Activated CD4-positive, alpha-beta T cell treated with anti-CD3 and anti-CD28 coated beads, Interleukin-2, amount 50 U/mL, for 48 hours (primary cell): ENCODE measurements at places on chromosomes 11 and 22.
A peak's percentile ranks its signal among the peaks of the same experiment; 100 is the strongest.

- no peak for DNase-seq
Observed at GRCh38 chr11:83025267-83025704, 46.4 kb downstream of the RAB30 start.

GRCh38 chr11:31529189-31529588 lies 19.6 kb downstream of the ELP4 start:
- DNase-seq: no peak

DNA sequence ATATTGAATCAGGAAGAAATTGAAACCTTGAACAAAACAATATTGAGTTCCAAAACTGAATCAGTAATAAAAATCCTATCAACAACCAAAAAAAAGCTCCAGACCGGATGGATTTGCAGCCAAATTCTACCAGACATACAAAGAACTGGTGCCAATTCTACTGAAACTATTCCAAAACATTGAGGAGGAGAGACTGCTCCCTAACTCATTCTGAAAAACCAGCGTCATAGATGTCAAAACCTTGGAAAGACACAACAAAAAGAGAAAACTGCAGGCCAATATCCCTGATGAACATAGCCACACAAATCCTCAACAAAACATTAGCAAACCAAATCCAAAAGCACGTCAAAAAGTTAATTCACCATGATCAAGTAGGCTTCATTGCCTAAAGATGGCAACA lies 353.8 kb downstream of the TMEM135 start:
- DNase-seq: no peak

- DNase-seq: no peak
Observed at GRCh38 chr22:46171940-46172339, 21.6 kb downstream of the PPARA start.

- no peak for DNase-seq
Observed at GRCh38 chr22:27120036-27120435, 462.6 kb downstream of the MIAT start.

GRCh38 chr11:78647266-78647915 lies 72.7 kb upstream of the NARS2 start:
- no peak for DNase-seq

DNA sequence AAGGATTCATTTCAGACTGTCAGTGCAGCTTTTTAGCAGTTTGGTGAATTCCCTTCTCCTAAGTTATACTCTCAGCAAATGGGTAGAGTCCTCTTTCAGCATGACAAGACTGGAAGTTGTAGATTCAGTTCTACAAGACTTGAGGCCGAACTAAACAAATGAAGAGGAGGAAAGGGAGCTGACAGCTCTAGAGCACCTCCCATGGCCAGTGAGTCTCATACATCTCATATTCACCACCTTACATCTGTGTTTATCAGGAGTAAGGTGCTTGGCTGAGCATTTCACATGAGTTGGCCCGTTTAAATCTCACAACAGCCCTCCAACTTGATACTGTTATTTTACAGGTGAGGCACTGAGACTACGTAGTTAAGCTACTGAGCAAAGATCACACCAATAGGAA lies 30.4 kb downstream of the SEZ6L start:
- no peak for DNase-seq

- no peak for DNase-seq
Observed at GRCh38 chr11:120797143-120797542, 226.8 kb upstream of the TBCEL start.

DNA sequence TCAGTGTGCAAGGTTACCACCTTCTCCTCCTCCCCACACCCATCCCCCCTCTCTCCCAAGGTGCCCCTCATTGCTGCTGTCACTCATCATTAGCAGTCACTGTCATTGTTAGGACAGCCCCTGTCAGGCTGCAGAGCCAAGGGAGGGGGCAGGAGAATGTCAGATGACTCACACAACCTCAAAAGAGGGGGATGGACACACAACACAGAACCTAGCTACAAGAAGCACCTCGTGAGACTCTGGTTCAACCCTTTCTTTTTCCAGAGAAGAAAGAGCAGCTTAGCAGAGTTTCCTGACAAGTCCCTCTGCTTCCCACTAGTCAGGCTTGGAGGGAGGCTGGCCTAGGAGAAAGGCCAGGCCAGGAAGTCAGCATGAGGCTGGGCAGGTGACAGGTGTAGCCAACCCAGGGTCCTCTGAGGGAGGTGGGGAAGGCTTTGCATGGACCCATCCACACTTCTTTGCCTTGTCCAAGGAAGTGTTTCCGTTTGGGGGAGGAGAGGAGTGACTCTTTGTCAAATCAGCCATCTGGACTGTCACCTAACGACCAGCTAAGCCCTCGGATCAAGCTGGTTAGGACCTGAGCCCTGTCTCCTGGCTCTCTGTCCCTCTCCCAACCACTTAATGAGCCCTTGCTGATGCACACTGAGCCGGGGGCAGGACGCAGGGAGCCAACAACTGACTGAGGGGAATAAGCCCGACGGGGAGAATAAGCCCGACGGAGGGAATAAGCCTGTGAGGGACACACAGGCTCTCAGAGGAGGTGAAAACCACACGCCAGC lies 18.3 kb downstream of the ADORA2A start:
- DNase-seq: peak; percentile 27

- DNase-seq: no peak
Observed at GRCh38 chr22:33354928-33355327, 296.7 kb upstream of the SYN3 start.

- DNase-seq: no peak
Observed at GRCh38 chr11:45031912-45032519, 81.3 kb upstream of the TP53I11 start.

DNA sequence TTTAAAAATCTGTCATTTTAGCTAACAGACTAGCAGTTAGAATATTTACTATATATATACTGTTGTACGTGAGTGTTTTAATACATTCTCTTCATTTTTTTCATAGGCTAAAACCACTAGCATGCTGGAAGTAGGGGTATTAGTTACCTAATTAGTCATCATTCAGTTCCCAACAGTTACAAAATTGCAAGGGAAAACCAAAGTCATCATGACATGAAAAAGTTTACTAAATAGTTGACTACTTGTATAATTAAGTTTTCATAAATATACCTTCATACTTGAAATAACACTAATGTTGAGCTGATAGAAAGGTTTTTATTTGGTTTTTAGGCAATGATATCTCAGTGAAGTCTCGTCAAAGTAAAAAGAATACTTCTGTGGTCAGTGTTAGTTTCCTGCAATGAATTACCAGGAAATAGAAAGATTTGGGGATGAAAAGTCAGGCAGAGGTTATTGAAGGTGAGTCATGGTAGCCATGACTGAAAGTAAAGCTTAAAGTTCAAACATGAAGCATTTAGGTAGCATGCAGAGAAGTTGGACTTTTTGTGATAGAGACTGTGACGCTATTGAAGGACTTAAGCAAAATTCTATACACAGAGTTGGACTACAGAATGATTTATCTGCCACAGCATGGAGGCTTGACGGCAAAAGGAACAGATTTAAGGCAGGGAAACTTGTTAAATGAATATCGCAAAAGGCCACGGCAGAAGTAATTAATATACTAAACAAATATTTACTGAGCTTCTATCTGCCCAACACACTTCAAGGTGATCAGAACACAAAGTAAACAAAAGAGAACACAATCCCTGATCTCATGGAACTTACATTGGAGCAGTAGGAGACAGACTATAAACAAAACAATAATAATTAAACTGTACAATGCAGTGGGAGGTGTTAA lies 828.1 kb upstream of the FAT3 start:
- no peak for DNase-seq

- no peak for DNase-seq
Observed at GRCh38 chr22:49950396-49950994, 10.1 kb upstream of the PIM3 start.

DNA sequence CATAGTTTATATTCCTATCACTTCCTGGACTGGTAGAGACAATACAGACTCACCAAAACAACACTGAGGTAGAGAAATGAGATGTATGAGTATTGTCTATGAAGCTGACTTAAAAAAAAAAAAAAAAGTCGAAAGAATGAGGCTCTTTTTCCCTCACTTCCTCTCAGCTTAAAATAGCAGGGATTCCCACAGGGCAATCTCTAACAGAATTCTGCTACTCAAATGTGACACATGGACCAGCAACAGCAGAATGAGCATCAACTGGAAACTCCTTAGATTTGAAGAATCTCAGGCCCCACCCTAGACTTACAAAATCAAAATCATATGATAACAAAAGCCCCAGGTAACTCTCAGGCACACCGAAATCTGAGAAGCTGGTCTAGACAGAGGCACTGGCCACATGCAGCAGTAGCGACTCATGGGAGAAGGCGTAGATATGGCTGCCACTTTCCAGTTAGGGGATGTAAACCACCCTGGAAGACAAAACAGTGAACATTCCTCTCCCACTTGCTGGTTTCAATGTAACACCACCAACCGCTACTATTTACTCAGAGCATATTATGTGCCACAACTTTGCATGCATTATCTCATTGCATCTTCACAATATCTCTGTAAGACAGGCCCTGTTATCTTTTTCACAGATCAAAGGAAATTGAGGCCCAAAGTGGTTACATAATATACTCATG lies 128.0 kb downstream of the RBFOX2 start:
- peak; percentile 24 for DNase-seq

DNA sequence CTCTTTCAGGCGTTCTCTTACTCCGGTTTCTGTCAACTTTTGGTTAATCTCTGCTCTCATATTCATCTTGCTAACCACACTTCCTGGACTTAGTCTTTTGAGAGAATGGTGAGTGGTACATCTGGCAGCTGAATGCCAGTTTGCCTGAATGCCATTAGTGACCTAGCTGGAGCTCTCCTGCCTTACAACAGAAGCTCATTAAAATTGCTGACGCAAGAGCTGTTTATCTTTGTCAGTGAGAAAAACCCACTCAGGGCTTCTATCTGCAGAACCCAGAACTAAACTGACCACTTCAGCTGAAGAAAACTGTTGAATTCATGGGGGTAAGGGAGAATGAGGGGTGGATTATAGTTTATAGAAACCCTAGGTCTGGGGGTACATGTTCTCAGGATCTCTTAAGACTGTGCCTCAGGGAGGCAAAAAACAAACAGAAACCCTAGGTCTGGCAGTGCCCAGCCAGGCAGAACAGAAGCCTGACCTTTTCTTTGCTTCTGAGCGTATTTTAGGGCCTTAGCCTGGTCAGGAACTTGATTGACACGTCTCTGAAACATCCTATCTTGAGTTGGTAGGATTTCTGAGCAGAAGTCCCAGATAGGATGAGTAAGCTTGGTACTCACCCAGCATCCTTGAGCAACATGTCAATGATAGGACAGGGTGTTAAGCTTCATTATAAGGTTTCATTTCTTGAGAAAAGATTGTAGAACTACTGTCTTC lies 52.8 kb upstream of the YWHAH start:
- DNase-seq: no peak

DNA sequence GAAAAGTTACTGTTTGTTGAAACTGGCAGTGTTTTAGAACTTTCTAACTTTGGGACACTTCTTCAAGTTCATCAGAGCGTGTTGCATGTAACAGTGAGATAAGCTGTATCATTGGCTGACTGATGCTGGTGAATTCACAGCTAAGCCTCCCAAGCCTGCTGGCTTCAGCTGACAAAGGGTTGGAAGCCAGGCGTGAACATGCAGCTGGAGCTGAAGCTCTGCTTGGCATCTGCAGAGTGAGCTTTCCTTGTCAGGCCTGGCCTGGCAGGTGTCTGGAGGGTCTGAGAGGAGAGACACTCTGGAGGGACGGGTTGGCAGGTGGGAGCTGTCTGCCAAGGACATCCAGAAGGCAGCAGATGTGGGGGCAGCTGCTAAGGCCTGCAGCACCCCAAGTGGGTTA lies 1.5 kb downstream of the AMPD3 start:
- DNase-seq: no peak

- DNase-seq: peak; percentile 16
Observed at GRCh38 chr11:116217006-116217405, 555.8 kb downstream of the BUD13 start.

DNA sequence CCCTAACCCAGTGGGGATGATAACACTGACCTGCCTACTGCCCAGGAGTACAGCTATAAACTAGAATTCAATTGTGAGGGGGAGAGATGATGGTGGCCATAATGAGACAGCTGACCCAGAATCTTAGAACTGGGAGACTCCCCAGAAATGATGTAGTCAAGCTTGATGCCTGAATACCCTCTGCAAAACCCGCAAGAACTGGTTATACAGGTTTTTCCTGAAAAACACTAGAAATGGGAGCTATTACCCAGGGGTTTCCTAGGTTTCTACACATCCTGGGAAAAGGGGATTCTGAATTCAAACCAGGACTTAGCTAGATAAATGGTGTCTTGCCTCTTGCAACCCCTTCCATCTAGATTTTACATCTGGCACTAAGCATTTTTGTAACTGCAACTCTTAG lies 113.8 kb upstream of the NARS2 start:
- no peak for DNase-seq

GRCh38 chr11:108636222-108636621 lies 28.6 kb upstream of the DDX10 start:
- no peak for DNase-seq

DNA sequence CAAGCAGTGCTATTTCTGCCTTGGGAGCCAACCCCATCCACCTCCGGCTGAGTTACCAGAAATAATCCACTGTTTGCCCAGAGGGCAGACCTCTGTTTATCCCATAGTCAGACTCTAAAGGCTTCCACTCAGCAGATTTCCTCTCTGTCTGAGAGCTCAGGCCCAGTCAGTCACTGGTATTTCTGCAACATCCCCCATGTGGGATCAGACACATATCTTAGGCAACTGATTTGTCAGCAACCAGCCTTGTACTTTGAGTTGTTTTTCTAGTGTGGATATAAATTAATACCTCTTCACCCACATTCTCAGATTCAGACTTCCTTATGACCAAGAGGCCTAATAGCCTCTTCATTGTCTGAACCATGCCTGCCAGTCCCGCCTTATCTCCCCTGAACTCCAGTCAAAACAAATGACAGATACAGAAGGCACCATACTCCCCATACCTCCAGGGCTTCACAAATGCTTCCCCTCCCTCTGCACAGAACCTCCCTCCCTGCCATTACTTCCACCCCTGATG lies 193.6 kb downstream of the FAM76B start:
- DNase-seq: no peak

DNA sequence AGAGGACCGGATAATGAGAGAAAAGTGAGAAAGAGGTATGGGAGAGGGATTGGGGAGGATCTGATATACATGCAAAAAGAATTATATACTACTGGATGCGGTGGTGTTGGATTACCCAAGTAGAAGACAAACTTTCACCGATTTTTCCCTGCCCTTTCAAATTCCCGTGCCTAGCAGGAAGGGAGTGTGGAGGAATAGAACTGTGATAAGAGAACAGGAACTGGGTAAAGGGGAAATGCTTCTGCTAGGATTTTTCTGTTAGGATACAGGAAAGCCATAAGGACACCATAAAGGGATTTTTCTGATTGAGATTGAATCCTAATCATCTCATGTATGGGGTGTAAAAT lies 480 bp upstream of the MTMR2 start:
- DNase-seq: no peak

- no peak for DNase-seq
Observed at GRCh38 chr11:76107971-76108370, 98.3 kb downstream of the WNT11 start.
